NCI-H187 (cell line): ENCODE measurements at places on chromosomes 16 and 17.

- DNase-seq: no peak
Measured at GRCh38 chr17:21460358-21460757, 84.2 kb downstream of the KCNJ12 start.

- peak; percentile 37 for DNase-seq
Measured at GRCh38 chr17:74457146-74457819, 9.2 kb upstream of the CD300A start.

DNA sequence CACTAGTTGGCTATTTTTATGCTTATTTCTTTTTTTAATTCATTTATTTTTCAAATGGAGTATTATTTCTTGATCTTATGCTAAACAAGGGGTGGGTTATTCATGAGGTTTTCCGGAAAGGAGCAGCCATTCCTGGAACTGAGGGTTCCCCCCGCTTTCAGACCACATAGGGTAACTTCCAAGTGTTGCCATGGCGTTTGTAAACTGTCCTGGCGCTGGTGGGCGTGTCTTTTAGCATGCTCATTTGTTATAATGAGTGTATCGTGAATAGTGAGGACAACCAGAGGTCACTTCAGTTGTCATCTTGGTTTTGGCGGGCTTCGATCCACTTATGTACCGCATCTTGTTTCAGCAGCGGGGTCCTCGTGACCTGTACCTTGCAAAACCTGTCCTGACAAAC, 29.6 kb upstream of the ASGR2 start:
- no peak for DNase-seq

DNA sequence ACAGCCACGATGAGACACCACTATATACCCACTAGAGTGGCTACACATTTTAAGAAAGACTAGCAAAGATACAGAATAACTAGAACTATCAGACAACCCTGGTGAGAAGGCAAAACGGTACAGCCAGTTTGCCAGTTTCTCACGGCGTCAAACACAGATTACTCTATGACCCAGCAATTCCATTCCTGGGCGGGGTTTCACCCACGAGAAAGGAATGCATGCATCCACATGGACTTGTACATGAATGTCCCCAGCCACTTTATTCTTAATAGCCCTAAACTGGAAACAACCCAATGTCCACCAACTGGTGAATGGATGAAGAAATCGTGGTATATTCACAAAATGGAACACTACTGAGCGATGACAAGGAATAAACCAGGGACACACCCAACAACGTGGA, 74.5 kb downstream of the MYH10 start:
- DNase-seq: no peak

DNA sequence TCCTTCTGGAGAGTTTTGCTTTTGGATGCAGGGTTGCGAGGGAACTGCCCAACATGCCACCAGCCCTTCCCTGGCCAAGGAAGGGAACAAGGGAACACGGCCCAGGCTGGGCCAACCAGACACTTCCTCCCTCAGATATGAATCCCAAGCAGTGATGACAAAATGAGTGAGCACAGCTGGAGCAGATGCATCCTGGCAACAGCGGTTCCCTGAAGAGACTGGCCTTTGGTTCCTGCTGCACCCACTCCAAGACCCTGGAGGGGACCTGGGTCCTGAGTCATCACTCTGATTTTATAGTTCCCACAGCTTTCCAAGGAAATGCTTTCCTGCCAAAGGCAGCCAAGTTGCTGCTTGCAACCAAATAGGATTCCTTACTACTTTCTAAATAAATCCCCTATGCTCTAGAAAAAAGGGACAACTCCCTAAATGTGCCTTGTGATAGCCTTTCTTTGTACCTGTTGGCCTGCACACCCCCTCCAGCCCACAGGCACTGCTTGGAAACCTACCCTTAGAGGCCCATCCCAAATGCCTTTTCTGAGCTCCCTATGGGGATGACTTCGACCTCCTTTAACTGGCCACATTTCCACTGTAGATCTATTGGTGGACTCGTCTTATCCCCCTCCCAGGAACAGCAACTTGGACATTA, 5.3 kb downstream of the ST3GAL2 start:
- no peak for DNase-seq
